IMR-90 (cell line): ENCODE measurements at places on chromosomes 16 and 17. TPM values are rescaled to one million over a fixed set of nuclear protein-coding genes. Genes with fewer than 3 reads are reported as not detected.

Gene GFAP
- total RNA-seq: 0.18 TPM in 1 of 2 replicates, not detected in the other

Gene C1QL1
- 0.18 and 0.28 TPM in 2 replicates for total RNA-seq

Gene PRM2
- not detected in 2 replicates for total RNA-seq

- DNase-seq: no peak
- H3K4me3 ChIP-seq: no peak overlapping the region
- no peaks in the 10 kb centered on the region for H3K36me3 ChIP-seq
- no peaks in the 10 kb centered on the region for H3K4me1 ChIP-seq
- H3K27ac ChIP-seq: no peak overlapping the region
Measured at GRCh38 chr16:26276289-26276688, 584.5 kb downstream of the HS3ST4 start.

- no peak overlapping the region for H3K4me3 ChIP-seq
- no peaks in the 10 kb centered on the region for H3K4me1 ChIP-seq
- DNase-seq: no peak
- no peak overlapping the region for H3K27ac ChIP-seq
Measured at GRCh38 chr16:81268509-81268908, 30.0 kb downstream of the BCO1 start.

DNA sequence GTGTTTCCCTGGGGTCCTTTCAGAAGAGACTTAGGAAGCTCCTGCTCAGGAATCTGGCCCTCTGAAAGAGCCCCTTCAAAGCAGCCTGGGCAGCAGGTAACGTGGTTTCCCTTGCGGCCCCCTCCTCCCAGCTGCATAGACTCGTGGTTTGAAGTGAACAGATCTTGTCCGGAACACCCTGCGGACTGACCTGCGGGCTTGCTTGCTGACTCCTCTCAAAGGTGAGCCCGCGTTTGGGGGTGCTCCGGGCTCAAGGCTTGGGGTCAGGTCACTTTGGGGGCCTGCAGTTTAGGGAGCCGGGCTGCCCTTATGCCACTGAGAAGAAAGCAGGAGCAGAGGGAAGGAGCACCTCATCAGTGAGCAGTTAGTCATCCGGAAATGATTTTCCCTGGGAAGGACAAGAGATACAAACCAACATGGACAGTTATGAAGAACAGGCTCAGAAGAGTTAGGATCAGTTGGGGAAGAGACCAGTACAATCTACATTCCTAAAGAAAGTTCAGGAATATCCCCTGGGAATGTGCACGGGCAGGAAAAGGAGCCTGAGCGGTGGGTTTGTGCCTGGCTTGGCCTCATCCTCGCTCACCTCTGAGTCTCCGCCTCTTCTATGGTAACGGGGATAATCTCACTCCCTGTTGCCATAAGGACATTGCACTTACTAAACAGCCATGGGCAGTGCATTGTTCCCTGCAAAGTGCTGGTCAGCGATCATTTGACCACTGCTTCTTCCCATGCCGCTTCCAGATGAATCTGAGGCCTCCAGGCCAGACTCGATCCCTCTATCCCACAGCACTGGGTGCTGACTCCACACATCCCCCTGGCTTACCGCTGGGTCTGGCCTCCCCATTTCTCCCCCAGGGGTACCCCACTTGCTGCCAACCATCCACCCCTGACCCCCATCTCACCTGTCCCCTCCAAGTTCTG is 10.0 kb downstream of the LDHD start:
- H3K36me3 ChIP-seq: no peaks in the 10 kb centered on the region; the same call in 1 of the 2 replicates
- H3K27me3 ChIP-seq: no peaks in the 10 kb centered on the region
- H3K4me3 ChIP-seq: no peak overlapping the region
- no peak for DNase-seq
- peak overlapping the region; percentile 59; the same call in 1 of the 2 replicates for H3K27ac ChIP-seq
